ENCODE measurements at places on chromosomes 11 and 22.

GRCh38 chr11:57155400-57155799, 26.4 kb upstream of the LRRC55 start:
- no peak for DNase-seq

DNA sequence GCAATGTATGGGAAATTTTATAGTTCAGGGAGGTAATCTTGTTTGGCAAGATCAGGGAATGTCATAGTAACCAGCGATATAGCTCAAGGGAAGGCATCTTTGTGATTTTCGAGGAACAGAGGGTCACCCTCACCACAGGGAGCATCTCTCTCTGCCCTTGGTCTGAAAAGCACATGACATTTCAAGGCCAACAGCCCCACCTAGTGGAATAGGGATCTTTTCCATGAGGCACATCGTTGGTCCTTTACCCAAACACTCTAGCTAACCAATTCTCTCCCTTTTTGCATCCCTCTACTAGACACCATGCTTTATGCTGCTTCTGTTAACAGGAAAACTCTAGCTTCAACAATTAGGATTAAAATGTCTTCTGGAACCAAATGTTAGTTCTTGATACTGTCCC, 179.0 kb downstream of the GRM5 start:
- no peak for DNase-seq

- DNase-seq = no peak
These were observed 7.6 kb upstream of the EXPH5 start for GRCh38 chr11:108601150-108601549.

GRCh38 chr11:11973866-11974265, 34.6 kb downstream of the DKK3 start:
- no peak for DNase-seq

GRCh38 chr11:3853899-3854659, 1.4 kb upstream of the STIM1 start:
- DNase-seq = no peak

DNA sequence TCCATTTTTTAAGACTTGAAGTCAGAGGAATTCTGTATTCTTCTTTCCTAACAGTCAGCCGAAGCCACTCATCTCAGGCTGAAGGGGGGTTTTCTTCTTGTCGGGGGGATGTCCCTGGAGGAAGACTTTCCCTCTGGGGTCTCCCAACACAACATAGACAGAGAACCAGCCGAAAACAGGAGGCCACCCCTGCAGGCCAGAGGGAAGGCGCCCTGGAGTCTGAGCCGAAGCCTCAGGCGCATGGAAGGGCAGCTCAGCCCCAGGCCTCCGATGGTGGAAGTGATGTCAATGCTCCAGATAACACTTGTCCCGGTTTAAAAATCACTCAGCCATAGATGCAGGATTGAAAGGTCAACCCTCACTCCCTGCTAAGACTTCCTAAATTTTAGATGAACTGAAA, 1393.0 kb downstream of the TBC1D22A start:
- no peak for DNase-seq

DNA sequence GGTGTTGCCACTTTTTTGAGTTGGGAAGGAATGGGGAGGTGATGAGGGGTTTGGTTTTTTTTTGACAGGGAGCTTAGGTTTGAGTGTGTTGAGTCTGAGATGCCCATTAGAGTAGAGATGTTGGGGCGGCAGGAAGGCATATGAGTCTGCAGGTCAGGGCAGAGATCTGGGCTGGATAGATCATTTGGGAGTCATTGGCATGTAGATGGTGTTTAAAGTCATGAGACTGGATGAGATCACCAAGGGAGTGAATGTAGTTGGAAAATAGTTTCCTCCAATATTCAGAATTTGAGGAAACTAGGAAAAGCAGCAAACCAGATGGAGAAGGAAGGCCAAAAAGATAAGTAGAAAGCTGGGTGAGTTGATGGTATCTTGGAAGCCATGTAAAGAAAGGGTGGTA, 2.1 kb upstream of the ANAPC15 start:
- no peak for DNase-seq

DNA sequence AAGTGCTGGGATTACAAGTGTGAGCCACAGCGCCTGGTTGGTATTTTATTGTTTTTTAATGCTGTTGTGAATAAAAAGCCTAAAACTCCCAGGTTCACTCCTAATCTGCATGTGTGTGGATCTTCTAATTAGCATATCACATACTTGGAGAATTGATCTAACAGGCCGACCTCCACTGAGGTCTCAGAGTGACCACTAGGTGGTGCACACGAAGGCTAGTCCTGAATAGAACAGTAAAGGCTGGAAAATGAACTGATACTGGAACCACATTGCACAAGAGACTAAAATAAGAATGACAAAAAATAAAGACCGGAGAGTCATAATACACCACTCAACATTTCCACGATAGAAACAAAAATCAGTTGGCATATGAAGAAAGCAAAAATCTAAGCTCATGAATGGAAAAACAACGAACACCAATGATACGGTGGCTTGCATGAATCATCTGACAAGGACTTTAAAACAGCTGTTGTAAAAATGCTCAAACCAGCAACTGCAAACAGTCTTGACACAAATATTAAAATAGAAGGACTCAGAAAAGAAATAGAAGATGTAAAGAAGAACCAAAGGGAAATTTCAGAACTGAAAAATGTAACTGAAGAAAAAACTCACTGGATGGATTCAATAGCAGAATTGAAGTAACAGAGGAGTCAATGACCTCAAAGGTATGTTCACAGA, 19.2 kb downstream of the PIM3 start:
- DNase-seq = no peak

DNA sequence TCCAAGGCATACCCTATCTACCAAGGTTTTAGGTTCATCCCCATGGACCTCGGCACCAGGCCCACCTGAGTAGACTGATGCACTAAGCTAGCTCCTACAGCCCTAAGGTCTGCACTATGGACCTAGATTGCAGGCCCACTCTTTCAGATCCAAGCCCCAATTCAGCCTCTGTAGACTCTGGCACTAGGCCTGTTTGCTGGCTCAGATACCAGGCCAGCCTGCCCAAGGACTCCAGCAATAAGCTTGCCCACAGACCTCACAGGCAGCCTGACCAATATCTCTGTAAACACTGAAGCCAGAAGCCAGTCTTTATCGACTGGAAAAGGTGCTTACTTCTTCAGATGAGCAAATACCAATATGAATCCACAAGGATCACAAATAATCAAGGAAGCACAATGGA, 411.3 kb downstream of the INSC start:
- DNase-seq = no peak

DNA sequence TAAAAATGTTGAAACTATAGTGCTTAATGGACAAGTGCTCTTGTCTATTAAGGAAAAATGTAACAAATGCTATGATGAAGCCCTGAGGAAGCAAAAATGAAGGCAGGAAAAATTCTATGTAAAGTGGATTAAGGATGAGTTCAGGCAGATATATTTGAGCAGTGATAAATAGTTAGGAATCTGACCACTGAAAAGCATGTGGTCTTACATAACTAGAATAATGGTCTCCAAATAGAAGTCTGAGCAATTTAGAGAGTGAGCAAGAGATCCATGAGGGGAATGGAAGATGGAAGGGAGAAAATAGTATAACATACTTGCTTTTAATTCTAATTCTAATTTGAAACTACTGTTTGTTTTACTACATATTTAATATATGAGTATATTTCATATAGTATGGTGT, 510.6 kb upstream of the ARHGAP42 start:
- no peak for DNase-seq

DNA sequence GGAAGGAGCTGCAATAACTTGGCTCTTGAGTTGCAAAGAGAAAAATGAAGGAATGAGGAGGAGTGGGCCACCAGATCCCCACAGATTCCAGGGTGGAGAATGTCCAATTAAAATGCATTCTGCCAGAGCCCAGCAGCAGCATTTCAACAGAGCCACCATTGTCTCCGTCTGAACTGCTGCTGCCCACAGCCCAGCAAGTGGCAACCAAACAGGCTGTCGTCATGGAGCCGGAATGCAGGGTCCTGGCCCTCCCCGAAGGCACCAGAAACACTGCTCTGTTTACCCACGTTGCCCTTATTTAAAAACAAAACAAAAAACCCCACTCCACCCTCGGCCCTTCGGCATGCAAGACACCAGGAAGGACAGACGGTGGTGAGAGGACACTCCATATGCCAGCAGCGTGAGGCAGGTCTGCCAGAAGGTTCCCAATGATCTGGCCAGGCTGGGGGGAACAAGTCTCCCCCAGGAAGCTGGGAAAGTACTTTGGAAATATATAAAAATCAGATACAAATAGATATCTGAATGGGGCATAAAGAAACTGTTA, 32.5 kb downstream of the PLEKHA7 start:
- no peak for DNase-seq

GRCh38 chr11:110379936-110380335, 49.8 kb upstream of the FDX1 start:
- no peak for DNase-seq

DNA sequence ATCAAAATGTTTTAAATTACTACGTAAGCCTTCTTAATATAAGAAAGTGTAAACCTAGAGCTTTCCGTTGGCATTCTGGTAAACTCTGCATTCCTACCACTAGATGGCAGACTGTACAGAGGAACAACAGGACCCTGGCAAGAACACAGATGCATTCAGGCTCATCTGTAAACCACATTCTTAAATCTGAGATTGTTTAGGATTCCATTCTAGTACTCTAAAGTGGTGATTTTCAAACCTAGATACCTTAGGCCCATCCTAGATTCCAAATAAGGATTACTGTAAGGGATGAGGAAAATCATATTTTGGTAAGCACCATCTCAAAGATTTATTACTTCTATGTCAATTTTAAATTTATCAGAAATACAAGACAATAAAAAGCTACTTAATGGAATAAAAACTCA, 26.9 kb downstream of the PICALM start:
- peak; percentile 39 for DNase-seq

- no peak for DNase-seq
These were observed 11.9 kb downstream of the HIPK3 start for GRCh38 chr11:33268945-33269540.

GRCh38 chr22:47192651-47193437, 430.4 kb downstream of the TBC1D22A start:
- no peak for DNase-seq

GRCh38 chr22:19321757-19322156, 30.2 kb upstream of the CLTCL1 start:
- no peak for DNase-seq

DNA sequence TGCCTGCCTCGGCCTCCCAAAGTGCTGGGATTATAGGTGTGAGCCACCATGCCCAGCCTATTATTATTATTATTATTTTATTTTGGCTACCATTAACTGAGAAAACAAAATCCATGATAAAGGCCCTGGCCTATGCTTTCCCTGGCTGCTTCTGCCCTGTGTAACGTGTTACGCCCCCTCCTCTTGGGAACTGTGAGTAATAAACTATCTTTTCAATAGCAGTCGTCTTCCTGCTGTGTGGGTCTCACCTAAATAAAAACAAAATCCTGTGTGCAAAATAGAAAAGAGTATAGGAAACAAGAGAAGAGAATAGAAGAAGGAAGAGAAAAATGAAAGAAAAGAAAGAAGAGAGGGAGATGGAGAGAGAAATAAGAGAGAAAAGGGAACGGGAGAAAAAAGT, 237.0 kb downstream of the MIAT start:
- no peak for DNase-seq

- DNase-seq = no peak
These were observed 89.0 kb downstream of the CCDC73 start for GRCh38 chr11:32705309-32706033.

DNA sequence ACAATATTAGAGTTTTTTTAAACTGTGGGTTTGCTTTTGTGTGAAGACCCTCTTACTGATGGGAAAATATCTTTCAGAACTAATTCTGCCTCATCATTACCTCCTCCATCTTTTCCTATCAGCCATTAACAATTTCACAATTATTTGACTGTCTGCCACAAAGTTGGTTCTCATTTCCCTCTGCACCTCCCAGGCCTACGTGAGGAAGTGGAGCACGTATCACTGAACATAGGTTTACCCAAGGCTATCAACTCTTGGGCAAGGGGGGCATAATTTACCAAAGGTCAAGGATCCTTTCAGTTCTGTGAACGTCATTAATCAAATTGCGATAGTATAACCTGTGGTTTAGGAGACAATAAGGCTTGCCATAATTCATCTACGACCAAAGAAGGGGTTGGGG, 60.0 kb downstream of the LIF start:
- DNase-seq = no peak

DNA sequence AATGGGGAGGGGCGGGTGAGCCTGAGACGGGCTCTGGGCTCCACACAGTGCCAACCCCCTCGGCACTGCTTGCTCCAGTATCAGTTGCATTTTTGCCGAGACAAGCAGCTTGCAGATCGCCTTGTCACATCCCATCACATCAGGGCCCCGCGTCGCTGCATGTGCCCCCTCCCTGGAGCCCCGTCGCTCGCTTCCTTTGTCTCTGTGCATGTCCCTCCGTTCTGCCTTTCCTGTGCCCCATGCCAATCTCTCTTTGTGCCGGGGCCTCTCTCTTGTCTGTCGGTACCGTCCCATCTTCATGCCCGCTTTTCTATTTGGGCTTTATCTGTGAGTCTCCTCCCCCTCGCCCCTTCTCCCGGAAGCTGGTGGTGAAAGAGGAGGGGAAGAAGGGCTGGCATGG, 202.2 kb downstream of the CEP164 start:
- DNase-seq = no peak

DNA sequence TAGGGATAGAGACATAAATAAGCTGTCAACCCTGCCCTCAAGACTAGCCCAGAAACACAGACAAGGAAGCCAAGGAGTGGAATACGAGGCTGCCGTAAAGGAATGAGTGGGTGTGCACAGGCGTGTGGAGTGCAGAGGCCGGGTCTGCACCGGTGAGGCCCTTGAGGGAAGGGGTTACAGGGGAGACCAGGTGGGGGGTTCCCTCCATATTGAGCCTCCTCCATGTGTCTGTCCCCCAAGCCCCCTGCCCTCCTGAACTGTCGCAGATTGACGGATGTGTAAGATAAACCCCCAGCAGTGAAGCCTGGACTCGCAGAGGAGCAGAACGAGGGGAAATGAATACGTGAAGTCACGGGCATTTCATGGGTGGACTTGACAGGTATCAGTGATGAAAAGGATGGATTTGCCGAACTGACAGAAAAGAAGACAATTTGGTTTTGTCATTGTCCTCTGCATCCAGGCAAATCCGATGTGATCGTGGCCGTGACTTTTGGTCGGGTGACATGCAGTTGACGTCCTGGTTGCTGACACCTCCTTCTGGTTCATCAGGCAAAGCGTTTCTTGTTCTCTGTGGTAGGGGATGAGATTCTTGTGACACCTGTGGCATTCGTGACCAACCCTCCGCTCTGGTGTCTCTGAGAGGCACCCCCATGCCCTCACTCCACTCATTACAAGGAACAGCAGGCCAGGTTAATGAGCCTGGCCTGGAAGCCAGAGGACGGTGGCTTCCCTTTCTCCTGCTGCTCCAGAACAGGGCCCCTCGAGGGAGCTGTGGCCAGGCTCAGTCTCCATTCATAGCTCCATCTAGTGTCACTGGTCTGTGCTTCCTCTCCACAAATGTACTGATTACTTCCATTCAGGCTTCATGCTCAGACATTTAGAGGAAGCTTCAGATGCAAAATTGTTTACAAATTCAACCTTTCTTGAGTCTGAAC, 223.1 kb upstream of the B3GAT1 start:
- DNase-seq = no peak

- DNase-seq = no peak
These were observed 611.6 kb downstream of the INSC start for GRCh38 chr11:15726221-15726746.

- DNase-seq = no peak
These were observed 362.3 kb upstream of the KIRREL3 start for GRCh38 chr11:127362754-127363308.
